ENCODE measurements at places on chromosomes 4 and X.

DNA sequence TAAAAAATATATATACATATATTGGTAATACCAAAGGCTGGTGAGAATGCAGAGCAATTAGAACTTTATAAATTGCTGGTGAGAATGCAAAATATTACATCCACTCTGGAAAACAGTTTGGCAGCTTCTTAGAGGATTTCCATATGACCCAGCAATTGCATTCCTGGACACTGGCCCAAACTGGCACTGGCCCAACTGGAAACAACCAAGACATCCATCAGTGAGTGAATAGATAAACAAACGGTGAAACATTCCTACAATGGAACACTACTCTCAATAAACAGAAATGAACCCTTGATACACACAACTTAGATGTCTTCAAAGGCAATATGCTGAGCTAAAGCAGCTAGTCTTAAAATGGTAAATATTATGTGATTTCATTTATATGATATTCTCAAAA lies 524.2 kb downstream of the IQCM start:
- DNase-seq = no peak

GRCh38 chr4:59597536-59598329 lies 1602.4 kb upstream of the ADGRL3 start:
- DNase-seq = no peak

- no peak for DNase-seq
Measured at GRCh38 chr4:130851932-130852331, 1756.0 kb downstream of the C4orf33 start.

GRCh38 chr4:21571100-21571499 lies 377.5 kb downstream of the KCNIP4 start:
- no peak for DNase-seq

DNA sequence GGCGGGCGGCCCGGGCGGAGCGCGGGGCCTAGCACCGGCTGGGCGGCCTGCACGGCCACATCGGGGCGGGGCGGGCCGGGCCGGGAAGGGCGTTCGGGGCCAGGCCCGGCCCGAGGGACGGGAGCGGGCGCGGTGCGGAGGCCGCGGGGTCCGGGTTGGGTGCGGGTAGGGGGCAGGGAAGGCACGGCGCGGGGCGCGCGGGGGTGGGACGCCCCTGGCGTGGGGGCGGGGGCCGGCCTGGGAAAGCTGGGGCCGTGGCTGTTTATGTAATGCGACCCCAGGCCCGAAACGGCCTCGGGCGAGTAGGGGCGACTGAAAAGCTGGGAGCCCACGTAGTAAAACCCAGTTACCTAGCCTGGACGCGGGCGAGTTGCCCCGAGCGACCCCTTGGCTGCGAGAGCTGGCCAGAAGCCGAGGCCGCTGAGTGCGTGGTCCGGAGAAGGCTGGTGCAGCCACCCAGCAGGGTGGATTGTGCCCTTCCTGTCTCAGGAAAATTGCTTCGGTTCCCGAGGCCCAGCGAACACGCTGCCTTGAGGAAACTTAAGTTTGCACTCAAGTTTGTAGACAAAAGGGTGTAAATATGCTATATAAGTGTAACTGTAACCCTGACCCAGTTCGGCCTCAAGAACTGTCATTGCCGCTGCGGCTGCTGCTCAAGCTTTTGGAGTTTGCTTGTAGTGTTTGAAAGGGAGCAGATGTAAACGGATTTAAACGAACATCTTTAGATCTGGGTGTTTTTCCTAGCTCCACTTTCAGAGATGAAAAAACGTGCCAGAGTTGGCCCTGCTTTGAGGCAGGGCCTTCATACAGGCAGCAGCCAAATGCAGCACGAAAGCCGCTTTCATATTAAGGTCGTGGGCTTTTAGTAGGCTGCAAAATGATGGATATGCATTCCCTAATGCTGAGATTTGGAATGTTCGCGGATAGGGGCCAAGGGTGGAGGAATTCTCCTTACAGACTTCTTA lies 674 bp downstream of the SEC24B start:
- no peak for DNase-seq

DNA sequence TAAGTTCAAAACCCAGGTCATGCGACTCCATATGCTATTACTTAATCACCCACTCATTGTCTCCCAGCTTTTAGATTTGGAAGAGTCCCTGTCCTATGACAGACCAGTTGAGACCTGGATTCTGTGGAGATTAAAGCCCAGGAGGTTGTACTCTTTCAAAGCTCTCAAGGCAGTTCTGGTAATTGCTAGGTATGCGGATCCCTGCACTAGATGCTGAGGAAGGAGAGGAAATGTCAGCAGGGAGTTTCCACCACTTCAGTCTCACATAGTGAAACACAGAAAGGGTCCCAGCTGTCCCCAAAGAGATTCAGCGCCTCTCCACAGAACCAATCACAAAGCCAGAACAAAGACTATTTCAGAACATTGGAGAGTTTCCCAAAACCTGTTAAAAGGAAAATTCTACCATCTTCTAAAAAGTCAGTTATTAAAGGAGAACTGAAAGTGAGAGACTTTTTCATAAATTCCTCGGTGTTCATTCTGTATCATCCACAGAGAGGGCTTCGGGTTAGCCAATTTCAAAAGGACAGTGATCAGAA lies 53.4 kb downstream of the IRF2 start:
- DNase-seq = no peak
